ENCODE measurements at places on chromosomes 12 and 14.

- DNase-seq = no peak
Measured at GRCh38 chr12:29505122-29505521, 7.6 kb upstream of the OVCH1 start.

DNA sequence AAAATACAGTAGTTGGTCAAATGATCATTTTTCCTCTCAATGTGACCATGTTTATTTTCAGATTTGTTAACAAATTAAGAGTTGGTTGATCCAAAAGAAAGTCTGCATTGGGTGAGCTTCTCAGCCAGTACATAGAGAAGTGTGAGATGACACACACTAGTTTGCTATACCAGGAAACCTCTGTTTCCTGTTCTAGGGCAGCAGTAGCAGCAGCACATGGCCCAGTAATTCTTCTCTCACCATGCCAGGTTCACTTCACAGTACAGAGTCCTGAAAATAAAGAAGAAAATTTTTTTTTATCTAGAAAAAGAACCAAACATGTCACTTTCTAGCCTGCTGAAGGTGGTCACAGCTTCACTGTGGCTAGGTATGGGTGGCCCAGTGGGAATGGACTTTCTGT is 250.2 kb upstream of the OR4E1 start:
- DNase-seq = no peak

GRCh38 chr14:90811641-90812040 is 4.6 kb downstream of the TTC7B start:
- DNase-seq = no peak

GRCh38 chr14:34135492-34135891 is 184.6 kb upstream of the EGLN3 start:
- no peak for DNase-seq
